ENCODE measurements at places on chromosomes 2 and 18.
A peak's percentile ranks its signal among the peaks of the same experiment; 100 is the strongest.

GRCh38 chr2:236307641-236308040, 43.4 kb upstream of the ASB18 start:
- no peak for DNase-seq

- DNase-seq = no peak
These were observed 85.8 kb upstream of the NDUFV2 start for GRCh38 chr18:9016633-9017166.

GRCh38 chr18:42872838-42873237, 242.6 kb downstream of the RIT2 start:
- no peak for DNase-seq

GRCh38 chr18:2258954-2259353, 312.4 kb downstream of the METTL4 start:
- no peak for DNase-seq

DNA sequence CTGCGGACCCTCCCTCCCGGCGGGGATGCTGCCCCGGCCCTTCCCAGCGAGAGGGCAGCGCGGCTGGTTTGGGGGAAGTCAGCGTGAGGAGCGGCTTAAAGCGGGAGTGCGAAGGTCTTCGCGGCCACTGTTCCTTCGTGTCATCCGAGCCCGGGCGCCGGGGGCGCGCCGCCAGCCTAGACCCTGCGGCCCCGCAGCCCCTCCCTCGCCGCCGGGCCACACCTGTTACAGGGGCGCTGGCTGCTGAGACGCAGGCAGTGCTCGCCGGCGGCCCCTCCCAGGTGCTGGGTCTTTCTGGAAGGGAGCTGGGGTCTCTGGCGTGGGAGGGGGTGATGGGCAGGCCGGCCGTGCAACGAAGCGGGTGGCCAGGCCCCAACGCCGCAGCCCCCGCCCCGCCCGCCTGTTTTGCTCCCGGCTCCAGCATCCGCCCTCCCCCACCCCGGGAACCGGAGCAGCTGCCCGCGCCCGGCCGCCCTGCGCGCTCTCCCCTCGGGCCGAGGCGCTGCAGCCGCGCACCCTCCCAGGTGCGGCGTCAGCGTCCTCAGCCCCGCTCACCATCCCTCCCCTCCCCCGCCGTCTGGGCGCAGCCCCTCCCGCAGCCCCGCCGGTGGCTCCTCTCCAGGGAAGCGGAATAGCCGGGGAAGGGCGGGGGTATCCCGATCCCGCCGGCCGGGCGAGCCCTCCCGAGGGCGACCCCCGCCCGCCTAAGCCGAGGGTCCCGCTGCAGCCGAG, 727 bp downstream of the KIF1A start:
- peak; percentile 19 for DNase-seq

DNA sequence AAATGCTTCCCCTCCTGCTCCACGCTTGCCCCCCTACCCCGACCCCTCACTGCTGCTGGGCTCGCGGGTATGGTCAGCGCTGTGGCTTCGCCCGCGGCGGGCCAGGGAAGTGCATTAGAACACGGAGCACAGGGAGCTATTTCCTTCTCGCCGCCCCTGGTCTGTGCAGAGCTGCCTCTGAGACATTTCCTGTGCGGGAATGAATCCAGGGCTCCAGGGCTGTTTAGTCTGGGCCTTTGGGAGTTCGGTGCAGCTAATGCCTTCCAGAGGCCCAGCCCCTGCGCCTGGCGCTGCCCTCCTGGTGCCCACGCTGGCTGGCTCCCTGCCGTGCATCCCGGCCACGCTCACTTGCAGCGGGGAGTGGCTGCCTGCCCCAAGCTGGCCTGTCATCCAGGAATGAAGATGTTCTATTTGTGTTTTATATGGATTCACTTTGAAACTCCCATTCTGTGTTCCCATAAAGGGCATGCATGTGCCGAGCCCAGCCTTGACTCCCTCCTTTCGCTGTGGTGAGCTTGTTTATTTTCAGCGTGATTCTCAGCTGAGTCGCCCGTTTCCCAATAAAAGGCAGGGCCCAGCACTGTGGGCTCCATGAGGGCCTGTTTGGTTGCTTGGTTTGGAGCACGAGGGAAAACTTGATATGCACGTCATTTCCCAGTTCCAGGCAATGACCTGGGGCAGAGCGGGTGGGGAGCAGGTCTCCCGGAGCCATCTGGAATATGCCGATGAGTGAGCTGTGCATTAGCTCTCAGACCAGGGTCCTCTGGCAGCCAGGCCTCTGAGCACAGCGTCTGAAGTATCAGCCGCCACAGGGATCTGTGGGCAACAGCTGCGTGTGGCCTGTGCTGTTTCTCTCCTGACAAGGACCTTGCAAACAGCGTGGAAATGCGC, 42.7 kb downstream of the SH3RF3 start:
- DNase-seq = peak; percentile 97

- DNase-seq = no peak
These were observed 119.2 kb downstream of the SNTG2 start for GRCh38 chr2:1069847-1070246.

GRCh38 chr2:177143444-177143843, 69.2 kb upstream of the HNRNPA3 start:
- peak; percentile 63 for DNase-seq

GRCh38 chr2:50448556-50448955, 583.4 kb downstream of the NRXN1 start:
- no peak for DNase-seq

DNA sequence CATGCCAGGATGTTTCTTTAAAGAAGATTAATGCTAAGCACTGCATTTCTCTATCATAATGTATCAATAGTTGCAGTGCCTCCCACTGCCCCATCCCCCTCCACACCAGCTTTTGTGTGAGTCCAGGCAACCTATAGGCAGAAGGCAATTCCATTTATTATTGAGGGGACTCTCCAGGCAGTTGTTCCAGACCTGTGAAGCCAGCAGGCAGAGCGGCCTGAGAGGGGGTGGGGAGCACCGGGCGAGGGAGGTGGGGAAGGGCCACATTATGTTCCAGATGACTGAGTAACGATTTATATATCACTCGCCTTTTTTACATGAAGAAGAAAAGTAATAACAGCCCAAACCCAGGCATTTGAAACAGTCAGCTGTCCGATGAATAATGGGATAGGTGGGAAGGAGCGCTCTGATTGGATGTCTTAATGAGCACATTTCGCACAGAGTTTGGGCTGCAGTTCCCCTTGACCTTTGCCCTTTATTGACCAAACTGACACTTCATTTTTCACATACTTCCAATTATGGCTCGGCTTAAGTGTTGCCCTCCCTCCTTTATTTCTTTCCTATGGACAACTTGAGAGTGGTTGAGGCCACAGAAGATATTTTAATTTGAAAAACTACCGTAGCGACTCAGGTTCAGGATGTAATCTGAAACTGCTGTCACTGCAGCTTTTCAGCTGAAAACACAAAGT, 34.4 kb downstream of the MEIS1 start:
- no peak for DNase-seq

- DNase-seq = no peak
These were observed 31.1 kb downstream of the EFR3B start for GRCh38 chr2:25073025-25073424.

DNA sequence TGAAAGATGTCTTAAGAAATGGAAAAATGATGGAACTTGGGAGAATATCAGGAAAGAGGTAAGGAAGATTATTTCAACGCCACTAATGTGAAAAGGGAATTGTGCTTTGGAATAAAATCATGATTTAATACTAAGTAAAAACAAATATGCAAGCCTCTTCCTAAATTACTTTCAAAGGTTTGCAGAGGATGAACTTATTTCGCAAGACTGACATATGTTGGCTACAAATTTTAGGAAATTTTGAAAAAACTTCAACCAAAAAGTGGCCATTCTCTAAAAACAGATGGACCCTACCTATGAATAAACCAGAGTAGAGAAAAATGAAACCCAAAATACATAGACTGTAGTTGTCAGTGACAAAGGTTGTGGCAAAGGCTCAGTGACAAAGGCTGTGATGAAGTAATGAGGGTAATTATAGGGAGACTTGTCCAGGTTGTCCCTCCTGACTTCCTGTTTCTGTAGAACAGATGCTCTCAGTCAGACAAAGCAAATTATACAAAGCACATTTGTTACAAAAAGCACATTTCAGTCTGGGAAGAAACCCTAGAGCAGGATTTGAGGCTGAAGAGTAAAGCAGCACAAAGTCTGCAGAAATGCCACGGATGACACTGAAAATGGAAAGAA, 39.5 kb downstream of the SFT2D3 start:
- no peak for DNase-seq

GRCh38 chr2:105090091-105090490, 52.2 kb downstream of the MRPS9 start:
- no peak for DNase-seq

GRCh38 chr2:96131813-96132745, 6.2 kb downstream of the ASTL start:
- DNase-seq = no peak

GRCh38 chr18:68548904-68549870, 165.7 kb downstream of the TMX3 start:
- peak; percentile 85 for DNase-seq

DNA sequence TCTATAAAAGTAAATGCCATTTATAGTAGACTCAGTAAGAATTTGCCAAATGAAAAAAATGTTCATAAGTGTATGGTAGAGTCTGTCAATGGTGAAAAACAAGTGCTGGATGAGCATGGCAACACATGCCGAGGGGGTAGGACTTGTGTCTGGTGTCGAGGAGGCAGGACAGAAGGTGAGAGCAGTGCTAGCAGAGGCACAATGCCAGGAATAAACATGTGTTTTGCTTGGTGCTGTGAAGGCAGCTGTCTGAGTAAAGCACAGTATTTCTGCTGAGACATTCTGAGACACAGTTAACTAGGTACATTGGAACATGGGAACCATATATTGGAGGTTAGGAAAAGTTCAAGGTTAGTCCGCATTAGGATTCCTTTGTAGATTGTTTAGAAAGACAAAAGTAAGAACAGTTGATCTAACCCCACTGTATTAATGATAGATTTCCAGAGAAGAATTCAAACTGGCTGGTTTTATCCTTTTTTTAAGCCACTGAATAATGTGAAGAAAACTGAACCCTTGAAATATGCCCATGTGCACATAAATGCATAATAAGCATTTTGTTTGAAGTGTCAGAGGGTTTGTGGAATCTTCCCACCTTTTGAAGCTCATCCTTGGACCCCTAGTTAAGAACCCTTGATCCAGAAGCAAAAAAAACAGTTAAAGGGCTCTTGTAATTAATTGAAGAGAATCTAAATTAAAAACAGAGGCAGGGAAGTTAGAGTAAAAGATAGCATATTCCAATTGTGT, 7.1 kb downstream of the RBM45 start:
- DNase-seq = no peak

DNA sequence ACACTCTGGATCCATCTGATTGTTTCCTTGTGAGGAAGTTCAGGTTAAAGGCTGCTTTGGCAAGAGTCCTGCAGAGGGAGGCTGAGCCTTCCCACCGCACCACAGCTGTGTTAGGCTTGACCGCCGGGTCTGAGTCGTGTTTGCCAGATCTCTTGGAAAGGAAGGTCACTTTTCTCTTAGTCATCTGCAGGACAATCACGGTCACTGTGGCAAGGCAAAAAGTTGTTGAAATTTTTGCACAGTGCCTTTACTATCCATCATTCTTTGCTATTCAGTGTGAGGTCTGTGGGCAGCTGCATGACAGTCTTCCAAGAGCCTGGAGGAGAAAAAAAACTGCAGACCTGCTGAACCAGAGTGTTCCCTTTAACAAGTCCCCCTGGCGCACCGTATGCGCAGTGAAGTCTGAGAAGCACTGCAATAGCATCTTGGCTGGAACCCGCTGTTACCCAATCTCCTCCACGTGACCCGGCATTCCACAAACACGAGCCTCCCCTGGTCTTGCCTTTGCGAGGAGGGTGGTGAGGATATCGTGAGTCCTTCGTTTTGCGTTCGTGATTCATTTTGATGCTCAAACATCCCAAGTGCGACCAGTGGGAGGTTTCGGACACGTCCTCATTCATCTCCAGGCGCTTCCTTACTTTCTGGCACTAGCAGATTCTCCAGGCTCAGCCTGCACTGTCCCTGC, 23.0 kb downstream of the BIN1 start:
- DNase-seq = peak; percentile 38

DNA sequence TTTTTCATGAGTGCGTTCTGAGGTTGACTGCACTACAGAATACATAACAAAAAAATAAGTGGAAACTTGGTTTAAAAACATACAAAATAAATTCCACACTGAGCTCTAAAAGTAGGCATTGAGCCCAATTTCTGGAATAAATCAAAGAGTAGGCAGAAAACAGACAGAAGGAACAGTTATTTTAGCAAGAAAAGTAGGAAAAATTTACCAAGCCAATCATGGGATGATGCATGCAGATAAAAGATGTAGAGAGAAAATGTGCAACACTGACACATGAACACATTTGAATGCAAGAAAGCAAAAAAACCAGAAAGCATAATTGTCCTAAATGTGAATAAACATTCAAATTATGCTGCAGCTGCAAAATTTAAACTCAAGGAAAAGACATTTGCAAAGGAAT, 308.3 kb downstream of the DLGAP1 start:
- no peak for DNase-seq

GRCh38 chr2:174336501-174337336, 2.0 kb downstream of the SP9 start:
- DNase-seq = no peak

DNA sequence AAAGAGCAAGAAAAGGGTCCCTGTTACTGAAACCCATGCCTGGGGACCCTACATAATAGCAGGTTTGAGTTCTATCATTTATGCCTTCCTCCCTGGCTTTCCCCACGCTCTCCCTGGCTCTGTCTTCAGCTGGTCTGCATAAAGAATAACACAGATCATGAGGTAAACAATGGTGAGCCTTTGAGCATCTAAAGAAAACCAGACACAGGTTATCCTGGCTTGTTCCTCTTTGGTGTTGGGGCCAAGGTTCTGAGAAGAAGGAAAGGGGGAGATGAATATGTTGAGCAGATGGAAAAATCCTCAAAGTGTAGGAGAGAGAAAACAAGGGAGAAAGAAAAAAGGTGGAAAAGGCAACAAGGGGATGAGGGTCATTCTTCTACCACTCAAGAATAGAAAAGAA, 127.3 kb downstream of the CABYR start:
- DNase-seq = no peak

DNA sequence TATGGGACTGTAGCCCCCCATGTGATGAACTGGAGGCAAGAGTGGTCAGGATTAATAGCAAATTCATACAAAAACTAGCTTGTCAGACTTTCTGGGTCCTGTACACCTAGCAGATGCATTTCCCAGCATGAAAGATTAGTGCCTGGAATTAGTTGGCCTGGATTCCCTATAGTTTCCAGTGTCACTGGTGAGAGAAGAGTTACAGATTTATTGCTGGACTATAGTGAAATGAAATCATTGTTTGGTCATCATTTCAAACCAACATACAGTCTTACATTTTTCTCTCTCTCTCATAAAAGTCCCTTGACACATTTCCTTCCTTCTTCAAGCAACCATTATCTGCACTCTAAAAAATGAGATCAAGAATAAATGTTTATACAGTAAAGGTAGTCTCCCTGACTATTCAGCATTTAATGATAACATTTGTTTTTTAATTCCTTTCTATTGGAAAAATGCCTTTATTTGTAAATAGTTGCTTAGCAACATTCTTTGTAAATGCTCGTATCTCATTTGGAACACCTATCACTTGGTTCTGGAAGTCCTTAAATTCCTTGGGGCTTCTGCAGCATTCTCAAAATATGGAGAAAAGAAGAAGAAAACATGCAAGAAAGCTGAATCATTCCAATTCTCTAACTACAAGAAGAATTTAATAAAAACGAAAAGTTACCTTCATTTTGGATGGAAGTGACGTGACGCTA, 144.4 kb downstream of the MREG start:
- no peak for DNase-seq

GRCh38 chr2:24239553-24239952, 64.7 kb downstream of the FAM228A start:
- peak; percentile 42 for DNase-seq

Data from adipocyte (in vitro differentiated cells).